Adrenal gland (tissue), 19 donors: ENCODE measurements at places on chromosomes 2 and 18. TPM values are rescaled to one million over a fixed set of nuclear protein-coding genes. Genes with fewer than 3 reads are reported as not detected.

Gene FAM110C
- total RNA-seq = 7.8 TPM

Gene SOWAHC
- 11.9 TPM for total RNA-seq

Gene FIGN
- 5.0 TPM for total RNA-seq

Gene SPDYA
- total RNA-seq = 0.26 TPM

Gene ACMSD
- 0.32 TPM for total RNA-seq

Gene KCNK3
- 373 TPM for total RNA-seq

Gene VRK2
- total RNA-seq = 23.1 TPM

Gene FBXO48
- 0.83 TPM for total RNA-seq

Gene UGT1A7
- not detected for total RNA-seq

Gene CFAP221
- 2.7 TPM for total RNA-seq

Gene STARD6
- total RNA-seq = not detected

Gene STON1
- total RNA-seq = 7.2 TPM

Gene TLX2
- not detected for total RNA-seq

Gene CPO
- 0.55 TPM for total RNA-seq

Gene TEKT4
- total RNA-seq = not detected

Gene STARD7
- 145 TPM for total RNA-seq

Gene NEU4
- 0.32 TPM for total RNA-seq

Gene GPR55
- total RNA-seq = not detected

Gene SLC9A4
- total RNA-seq = not detected

Gene CSRNP3
- 10.0 TPM for total RNA-seq

Gene GRHL1
- 0.89 TPM for total RNA-seq

Gene IL36A
- not detected for total RNA-seq

Gene IL1RL2
- total RNA-seq = 1.3 TPM

Gene RAPGEF4
- total RNA-seq = 83.7 TPM

Gene ERFE
- total RNA-seq = not detected

Gene SGPP2
- total RNA-seq = 15.7 TPM

Gene NLRC4
- 6.8 TPM for total RNA-seq

Gene ADAM23
- total RNA-seq = 4.8 TPM

Gene TSPYL6
- 0.11 TPM for total RNA-seq

Gene HRH4
- total RNA-seq = not detected

Gene TSGA10
- 9.4 TPM for total RNA-seq

Gene TNFRSF11A
- 9.5 TPM for total RNA-seq

Gene CUL3
- total RNA-seq = 97.9 TPM

Gene NGEF
- 51.1 TPM for total RNA-seq

Gene CD8B2
- total RNA-seq = not detected

Gene AKAIN1
- 0.28 TPM for total RNA-seq
